ENCODE measurements at places on chromosomes 16 and 17. TPM values are rescaled to one million over a fixed set of nuclear protein-coding genes. Genes with fewer than 3 reads are reported as not detected.

DBF4B gene
- total RNA-seq: 16.4 TPM

EPX gene
- total RNA-seq: not detected

PRSS8 gene
- 3.8 TPM for total RNA-seq

TAC4 gene
- not detected for total RNA-seq

LGALS9B gene
- not detected for total RNA-seq

B3GNT9 gene
- total RNA-seq: 1.5 TPM

SNX20 gene
- total RNA-seq: not detected

SKA2 gene
- total RNA-seq: 44.3 TPM

TM4SF5 gene
- total RNA-seq: not detected

TTC19 gene
- total RNA-seq: 29.6 TPM

HOXB7 gene
- total RNA-seq: 3.6 TPM

UMOD gene
- not detected for total RNA-seq

HSF5 gene
- total RNA-seq: 0.10 TPM

LRRC37A gene
- total RNA-seq: 4.5 TPM

C17orf58 gene
- 6.7 TPM for total RNA-seq

RRAD gene
- not detected for total RNA-seq

PEMT gene
- total RNA-seq: 29.7 TPM

AP2B1 gene
- total RNA-seq: 330 TPM

ST6GALNAC1 gene
- 0.77 TPM for total RNA-seq

METTL2A gene
- 15.9 TPM for total RNA-seq

HOXB1 gene
- not detected for total RNA-seq

HLF gene
- not detected for total RNA-seq

KRTAP9-4 gene
- not detected for total RNA-seq

RNF213 gene
- 110 TPM for total RNA-seq

PLA2G10 gene
- total RNA-seq: 0.28 TPM

SLC38A8 gene
- total RNA-seq: not detected

CDRT15L2 gene
- not detected for total RNA-seq

PRSS33 gene
- total RNA-seq: not detected

TBC1D16 gene
- 126 TPM for total RNA-seq

TBC1D3K gene
- total RNA-seq: not detected

KCTD19 gene
- total RNA-seq: 2.0 TPM

CMTM2 gene
- 2.1 TPM for total RNA-seq

IRX3 gene
- total RNA-seq: 30.5 TPM

ASGR1 gene
- total RNA-seq: 23.9 TPM

HSD17B2 gene
- not detected for total RNA-seq

ATP2C2 gene
- 2.7 TPM for total RNA-seq

FBXO39 gene
- not detected for total RNA-seq

CA10 gene
- total RNA-seq: not detected

CAVIN1 gene
- 334 TPM for total RNA-seq

RNF222 gene
- not detected for total RNA-seq

CNTNAP1 gene
- total RNA-seq: 8.9 TPM

SLC22A31 gene
- total RNA-seq: 0.54 TPM

ADORA2B gene
- 5.2 TPM for total RNA-seq

ZSCAN10 gene
- 50.7 TPM for total RNA-seq

LITAFD gene
- total RNA-seq: not detected

SLC6A2 gene
- not detected for total RNA-seq
